ENCODE measurements at places on chromosomes 7 and 10.

DNA sequence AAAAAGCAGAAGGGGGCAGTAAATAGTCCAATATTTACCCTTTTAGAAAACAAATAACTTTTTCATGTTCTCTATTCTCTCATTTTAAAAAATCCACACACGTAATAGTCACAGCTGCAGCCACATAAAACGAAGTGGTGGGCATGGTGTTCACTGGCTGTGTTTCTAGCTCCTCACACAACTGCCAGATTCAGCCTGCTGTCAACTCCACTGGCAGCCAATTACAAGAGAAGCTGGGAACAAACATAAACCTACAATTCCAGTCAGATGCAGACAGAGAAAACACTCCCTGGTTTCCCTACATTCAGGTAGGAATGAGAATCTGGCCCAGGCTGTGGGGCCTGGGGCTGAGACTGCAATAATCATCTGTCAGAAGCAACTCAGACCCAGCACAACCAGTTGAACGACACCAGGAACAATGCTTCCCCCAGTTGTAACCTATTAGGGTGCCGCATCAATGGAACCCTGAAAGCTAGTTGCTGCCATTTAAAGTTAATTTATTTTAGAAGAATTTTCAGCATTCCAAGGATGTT, 29.1 kb downstream of the ERCC6 start:
- DNase-seq, result no peak

DNA sequence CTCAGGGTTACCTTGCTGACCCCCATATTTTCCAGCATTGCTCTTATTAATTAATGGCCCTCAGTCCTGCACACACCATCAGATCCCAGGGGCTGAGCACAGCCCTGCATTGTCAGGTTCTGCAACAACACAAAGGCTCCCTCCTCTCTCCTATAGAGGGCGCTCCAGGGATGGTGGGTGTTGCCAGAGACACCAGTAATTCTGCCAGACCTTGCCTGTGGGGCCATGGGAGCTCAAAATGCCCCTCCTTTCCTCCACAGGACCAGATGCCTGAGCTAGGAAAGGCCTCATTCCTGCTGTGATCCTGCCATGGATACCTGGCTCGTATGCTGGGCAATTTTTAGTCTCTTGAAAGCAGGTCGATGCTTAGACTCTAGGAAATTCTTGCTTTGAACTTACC, 42.8 kb upstream of the PRSS58 start:
- no peak for DNase-seq

DNA sequence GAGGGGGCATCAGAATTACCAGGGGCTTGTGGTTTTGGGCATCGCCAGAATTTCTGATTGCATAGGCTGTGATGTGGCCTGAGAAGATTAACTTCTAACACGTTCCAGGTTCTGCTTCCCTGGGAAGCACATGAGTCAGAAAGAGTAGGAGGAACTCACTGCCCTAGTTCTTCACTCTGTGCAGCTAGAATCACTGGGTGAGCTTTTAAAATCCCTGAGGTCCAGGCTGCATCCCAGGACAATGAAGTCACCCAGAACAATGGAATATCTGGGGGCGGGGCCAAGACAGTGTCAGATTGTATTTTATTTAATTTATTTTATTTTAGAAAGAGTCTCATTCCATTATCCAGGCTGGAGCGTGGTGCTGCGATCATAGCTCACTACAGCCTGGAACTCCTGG, 636.5 kb downstream of the CALN1 start:
- no peak for DNase-seq

- no peak for DNase-seq
Measured at GRCh38 chr10:80187060-80187459, 18.3 kb downstream of the ANXA11 start.

- DNase-seq, result no peak
Measured at GRCh38 chr10:85618841-85619240, 747.8 kb downstream of the GRID1 start.

Measured in NCI-H1092 (cell line).